C1 segment of cervical spinal cord (tissue), 14 donors: ENCODE measurements at places on chromosomes 4 and X.

GRCh38 chr4:152247271-152247975 is 288.5 kb downstream of the FBXW7 start:
- no peak for DNase-seq

DNA sequence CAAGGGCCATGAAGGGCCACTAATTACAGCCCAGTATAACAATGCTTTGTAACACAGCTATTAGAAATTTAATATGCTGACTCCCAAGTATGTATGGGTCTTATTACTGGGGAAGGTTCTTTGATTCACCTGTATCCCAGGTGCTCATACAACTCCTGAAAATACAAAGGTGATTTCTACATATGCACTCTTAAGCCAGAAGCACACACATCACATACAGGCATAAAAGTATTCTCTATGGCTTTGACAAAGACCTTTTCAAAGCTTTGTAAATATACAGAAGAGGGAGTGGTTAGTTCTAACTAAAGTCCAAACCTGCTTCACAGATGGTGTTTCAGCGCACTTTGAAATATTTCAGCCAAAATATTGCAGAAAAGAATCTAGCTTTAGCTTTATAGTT is 191.5 kb downstream of the SNCA start:
- DNase-seq: no peak

DNA sequence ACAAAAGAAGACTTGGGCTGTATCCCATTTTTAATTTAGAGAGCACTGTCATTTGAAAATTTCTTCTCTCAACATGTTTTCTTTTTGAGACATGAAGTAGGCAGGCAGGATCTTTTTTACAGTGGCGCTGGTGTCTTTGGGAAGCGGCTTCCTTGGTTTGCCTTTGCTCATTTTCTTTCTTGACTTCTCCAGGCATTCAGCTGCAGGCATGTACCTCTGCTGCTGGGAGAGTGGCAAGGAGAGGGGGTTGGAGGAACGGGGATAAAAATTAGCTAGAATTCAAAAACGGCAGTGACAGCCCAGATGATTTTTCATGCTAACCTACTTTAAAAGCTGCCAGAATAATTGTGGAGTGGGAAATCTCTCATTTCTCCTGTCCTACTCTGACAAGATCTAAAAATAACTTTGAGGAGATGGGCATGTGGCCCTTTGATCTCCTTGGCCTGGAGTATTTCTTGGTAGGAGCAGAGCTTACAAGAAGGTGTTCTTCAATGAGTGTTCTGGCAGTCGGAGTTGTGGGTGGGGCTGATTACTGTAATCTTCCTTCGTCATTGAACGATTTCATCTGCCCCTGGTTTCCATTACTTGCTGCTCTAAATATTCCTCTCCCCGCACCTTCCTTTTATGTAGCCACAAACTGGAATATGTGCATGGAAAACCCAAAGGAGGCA is 54.8 kb downstream of the TBL1X start:
- DNase-seq: no peak

DNA sequence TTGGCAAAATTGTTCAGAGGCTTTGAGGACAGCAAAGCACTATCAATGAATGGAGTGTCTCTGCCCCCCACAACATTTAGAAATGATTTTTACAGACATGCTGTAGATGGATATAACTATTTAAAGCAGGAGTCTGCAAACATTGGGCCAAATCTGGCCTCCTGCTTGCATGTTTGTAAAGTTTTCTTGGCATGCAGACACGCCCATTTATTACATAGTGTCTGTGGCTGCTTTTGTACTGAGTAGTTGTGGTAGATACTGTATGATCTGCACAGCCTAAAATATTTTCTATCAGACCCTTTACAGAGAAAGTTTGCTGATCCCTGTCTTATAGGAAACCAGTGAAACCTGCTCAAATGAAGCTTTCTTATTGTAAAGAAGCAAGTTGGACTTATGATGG is 45.5 kb upstream of the PHEX start:
- DNase-seq: no peak

GRCh38 chr4:74618659-74619058 is 173.7 kb downstream of the AREG start:
- DNase-seq: no peak

GRCh38 chr4:8544741-8545438 is 35.3 kb upstream of the GPR78 start:
- no peak for DNase-seq

GRCh38 chrX:37776987-37777325 is 2.9 kb upstream of the CYBB start:
- no peak for DNase-seq

- DNase-seq: no peak
Measured at GRCh38 chr4:131974730-131975129, 1174.4 kb upstream of the PCDH10 start.

DNA sequence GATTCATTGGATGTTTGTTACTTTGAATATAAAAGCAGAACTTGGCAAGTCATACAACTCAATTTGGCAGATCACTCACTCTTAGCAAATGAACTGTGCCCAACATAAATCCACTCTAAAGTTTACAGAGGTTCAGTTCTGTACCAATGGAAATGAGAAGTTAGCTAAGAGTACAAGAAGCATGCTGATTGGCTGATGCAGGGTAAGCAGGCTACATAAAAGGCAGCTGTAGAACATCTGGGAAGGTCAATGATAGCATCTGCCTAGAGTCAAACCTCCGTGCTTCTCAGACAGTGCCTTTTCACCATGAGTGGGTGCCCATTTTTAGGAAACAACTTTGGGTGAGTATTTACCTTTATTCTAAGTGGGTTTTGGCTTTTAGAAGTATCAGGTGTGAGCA is at the start of gene TDO2:
TSS of gene TDO2 (plus strand) at position 244 of the 400 bp plus-strand sequence. CDS start at position 307, 63 bp downstream.
- no peak for DNase-seq

- no peak for DNase-seq
Measured at GRCh38 chr4:159413306-159413943, 310.5 kb downstream of the RAPGEF2 start.

DNA sequence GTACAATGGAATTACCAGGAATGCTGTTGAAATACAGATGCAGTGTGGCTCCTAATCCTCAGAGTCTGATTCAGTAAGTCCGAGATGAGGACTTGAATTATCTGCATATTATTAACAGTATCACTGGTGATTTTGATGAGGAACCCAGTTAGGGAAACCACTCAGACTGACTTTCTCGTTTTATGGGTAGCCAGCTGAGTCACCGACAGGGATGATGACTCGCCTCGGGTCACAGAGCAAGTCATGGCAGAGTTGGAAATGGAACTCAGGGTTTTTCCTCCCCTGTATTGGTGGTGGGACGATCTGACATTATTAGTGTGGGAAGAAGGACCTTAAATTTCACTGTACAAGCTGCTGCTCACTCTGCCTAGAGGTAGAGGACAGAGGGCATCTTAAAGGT is 51.3 kb downstream of the RTL9 start:
- DNase-seq: no peak

DNA sequence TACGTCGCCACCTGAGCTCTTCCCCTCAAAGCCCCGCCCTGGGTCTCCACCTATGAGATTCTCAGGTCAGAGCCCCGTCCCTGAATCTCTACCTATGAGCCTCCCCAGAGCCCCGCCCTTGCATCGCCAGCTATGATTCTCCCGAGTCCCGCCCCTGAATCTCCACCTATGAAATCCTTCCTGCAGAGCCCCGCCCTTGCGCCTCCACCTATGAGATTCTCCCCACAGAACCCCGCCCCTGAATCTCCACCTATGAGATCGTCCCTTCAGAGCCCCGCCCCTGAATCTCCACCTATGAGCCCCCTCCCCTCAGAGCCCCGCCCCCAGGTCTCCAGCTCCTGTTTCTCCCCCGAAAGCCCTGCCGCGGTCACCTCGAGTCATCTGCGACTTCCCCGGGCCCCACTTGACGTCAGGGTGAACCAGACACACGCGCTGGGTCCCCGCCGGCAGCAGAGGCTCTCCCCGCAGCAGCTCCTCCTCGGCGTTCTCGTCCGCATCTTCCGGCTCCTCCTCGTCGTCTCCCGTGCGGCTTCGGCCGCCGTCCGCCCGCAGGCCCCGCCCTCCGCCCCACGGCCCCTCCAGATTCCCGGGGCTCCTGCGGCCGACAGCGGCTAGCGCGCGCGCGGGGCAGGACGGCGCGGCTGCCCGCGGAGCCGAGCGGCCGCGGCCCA is 393 bp downstream of the GTPBP6 start:
- no peak for DNase-seq

DNA sequence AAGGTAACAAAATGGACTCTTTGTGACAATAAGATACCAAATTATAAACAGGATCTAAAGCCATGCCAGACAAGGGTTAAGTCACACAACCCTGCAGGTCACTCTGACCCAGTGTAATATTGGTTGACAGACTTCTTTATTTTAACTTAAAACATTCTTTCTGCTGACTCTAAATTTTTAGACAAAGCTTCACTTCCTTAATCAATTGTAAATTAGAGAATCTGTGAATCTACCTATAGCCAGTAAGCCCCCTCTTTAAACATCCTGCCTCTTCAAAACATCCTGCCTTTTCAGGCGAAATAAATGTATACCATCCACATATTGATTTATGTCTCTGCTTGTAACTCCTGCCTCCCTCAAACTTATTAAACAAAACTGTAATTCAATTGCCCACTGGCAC is 14.2 kb downstream of the NUDT6 start:
- no peak for DNase-seq

DNA sequence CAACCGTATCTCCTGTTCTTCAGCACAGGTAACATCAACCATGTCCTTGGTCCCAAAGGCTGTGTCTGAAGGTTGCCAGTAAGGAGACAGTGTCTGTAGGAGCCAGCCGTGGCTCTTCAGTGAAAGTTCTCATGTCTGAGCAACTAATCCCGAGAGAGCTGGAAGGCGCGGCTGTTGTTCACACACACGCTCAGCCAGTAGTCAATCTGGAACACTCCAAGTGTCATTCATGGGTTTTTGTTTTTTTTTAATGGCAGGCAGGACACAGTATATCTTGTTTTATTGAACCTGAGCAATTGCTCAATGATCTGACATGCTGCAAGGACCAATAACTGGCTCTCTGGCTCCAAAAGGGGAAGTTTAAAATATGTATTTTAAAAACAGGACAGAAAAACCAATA is 48.4 kb upstream of the MAP3K15 start:
- no peak for DNase-seq

- DNase-seq: no peak
Measured at GRCh38 chrX:102042372-102043325, 82.8 kb upstream of the TCEAL2 start.

DNA sequence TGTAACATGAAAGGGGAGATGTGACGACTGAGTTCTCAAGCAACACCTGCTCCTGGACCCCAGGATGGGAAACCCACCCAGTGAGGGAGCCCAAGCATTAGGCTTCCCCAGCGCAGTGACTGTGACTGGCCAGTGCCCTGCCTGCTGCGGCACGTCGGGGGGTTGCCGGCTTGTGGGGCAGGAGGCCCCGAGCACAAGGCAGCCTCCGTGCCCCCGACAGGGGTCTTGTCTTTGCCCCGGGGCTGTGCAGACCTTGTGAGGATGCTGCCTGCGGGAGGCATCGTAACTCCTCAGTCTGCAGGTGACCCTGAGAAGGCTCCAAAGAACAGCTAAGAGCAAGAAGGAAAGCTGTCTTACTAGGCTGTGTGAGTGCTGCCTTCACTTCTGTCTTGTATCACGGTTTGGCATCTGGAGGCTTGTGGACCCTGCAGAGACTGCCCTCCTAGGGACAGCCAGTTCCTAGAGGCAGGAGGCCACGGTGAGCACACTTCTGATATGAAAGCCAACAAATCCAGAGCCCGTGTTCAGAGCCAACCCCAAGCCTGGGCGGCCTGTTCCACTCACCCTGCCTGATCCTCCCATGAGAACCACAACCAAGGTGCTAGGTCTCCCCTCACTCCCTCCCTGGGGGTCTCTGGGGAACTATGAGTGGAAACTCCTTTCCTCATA is 47.7 kb downstream of the FGFRL1 start:
- no peak for DNase-seq

DNA sequence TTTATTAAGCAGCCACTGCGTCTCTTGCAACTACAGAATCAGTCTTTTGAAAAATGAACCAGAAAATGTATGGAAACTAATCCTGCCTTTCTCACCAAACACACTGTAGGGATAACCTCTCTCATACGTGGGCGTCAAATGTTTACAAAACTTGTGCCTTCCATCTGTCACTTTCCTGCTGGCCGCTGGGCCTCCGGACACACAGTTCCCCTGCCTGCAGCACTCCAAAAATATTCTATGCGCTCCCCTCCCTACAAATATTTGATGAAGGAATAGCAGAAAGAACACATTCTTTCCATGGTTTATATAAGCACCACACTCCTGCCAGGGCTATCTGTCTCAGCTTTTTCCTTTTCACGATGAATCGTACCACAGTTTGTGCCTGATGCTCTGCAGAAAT is 14.9 kb upstream of the CYTL1 start:
- no peak for DNase-seq

- no peak for DNase-seq
Measured at GRCh38 chr4:164056426-164057142, 562.1 kb downstream of the TMA16 start.

DNA sequence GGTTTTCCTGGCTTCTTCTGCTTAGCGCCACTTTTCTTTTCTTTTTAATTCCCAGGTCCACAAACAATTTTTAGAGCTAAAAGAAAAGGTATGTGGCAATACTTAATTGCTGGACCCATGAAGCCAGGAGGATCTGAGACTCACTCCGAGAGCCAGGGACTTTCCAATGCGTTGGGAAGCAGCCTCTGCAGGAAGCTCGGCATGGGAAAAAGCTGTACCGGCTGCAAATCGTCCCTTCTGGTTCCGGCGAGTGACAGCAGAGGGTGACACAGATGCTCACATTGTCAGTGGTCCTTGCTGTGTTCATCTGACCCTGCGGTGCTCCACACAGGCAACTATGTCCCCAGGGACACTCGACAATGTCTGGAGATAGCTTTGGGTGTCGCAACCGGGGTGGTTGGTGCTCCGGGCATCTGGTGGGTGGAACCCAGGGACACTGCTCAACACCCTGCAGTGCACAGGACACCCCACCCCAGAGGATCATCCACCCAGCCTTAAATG is 164.0 kb downstream of the PRKX start:
- no peak for DNase-seq

GRCh38 chrX:47560179-47560933 is 649 bp upstream of the ARAF start:
- no peak for DNase-seq

DNA sequence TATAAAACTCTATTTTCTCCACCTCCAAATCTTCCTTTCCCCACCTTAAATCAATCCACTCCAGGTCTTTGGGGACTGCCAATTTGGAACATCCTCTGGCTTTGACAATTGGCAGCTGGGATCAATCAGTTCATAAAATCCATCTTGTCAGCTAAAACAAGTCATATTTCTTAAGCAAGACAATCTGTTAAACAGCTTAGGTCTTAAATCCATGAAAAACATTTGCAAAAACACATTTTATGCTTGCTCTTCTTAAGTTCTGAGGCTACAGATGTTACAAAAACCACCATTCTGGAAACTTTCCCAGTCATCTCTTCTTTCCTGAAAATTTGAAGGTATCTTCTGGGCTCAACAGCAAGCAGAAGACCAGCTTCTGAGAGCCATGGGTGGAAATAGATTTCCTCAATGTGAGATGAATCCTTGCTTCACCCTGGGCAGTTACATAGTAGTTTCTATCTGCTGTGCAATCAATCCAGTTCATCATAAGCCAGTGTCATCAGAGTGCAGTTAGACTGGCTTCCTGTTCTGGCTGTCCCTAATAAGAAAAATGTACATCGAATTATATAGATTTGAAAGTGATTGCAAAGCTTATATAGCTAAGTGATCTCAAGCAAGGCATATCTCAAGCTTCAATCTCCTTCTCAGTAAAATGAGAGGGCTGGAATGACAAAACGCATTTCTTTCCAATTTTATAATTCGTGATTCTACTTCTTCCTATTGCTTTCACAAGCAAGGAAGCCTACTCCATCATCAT is 402.7 kb upstream of the INTU start:
- no peak for DNase-seq

GRCh38 chr4:14874990-14875389 is 127.3 kb upstream of the CPEB2 start:
- no peak for DNase-seq
